Right ventricle myocardium superior (tissue), 1 donor: ENCODE measurements at places on chromosomes 7 and 10.

DNA sequence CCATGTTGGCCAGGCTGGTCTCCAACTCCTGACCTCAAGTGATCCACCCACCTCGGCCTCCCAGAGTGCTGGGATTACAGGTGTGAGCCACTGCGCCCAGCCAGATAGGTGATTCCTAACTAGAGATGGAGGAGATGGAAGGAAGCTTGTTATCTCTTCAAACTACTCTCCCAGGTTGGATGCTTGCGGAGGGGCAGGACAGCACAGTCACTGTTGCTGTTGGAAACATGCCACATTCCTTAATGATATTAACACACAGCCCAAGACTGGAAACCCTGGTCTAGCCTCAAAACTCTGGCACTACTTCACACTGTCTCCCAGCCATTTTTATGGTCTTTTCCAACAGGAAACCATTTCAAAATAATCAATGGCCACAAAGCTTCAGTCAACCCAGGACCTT lies 468.8 kb upstream of the NRP1 start:
- no peak for DNase-seq

- DNase-seq, result no peak
Observed at GRCh38 chr10:130498934-130499333, 362.7 kb downstream of the GLRX3 start.

DNA sequence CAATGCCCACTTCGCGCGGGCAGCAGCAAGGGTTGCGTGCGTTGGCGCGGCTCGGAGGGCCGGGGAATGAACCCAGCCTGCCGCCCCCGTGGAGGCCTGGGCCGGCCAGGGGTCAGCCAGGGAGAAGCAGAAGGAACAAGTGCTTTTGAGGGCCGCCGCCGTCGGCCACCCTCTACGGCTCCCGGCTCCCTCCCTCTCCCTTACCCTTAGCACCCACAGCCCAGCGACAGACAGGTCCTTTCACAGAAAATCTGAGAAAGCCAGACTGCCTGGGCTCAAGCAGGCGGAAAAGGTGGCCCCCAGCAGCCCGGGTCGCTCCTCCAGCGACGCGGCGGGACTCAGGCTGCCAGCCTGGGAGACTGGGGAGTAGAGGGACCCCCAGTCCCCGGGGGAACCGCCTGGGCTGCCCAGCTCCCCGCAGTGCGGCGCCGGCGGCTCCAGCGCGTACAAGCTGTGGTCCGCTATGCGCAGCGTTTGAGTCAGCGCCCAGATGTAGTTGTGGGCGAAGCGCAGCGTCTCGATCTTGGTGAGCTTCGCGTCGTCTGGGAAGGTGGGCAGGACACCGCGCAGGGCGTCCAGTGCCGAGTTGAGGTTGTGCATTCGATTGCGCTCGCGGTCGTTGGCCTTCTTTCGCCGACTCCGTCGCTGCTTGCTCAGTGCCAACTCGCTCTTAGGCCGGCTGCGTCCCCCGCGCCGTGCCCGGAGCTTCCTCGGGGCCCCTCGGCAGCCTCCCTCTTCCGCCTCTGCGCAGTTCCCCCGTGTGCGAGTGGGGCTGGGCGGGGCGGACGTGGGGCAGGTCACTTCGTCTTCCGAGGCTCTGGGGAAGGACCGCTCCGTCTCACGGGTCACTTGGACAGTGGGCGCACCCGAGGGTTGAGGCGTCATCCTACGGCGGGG lies 815 bp downstream of the NEUROG3 start:
- DNase-seq, result no peak

- no peak for DNase-seq
Observed at GRCh38 chr10:20094226-20094976, 278.2 kb downstream of the PLXDC2 start.

DNA sequence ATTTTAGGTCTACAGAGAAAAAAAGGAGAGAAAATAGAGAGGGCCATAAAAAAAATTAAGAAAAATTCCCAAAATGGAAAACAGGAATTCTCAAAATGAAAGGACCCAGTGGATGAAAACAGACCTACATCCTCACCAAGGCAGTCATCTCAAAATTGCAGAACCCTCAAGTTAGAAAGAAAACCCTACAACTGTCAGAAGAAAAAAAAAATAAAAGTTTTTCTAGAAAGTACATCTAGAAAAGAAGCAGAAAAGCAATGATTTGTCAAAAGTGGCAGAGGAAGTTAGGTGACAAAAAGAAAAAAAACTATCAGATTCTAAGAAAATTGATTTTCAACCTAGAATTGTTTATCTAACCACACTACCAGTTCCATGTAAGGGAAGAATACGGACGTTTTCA lies 167.6 kb upstream of the LRGUK start:
- DNase-seq, result no peak

GRCh38 chr10:30829901-30830300 lies 200.3 kb upstream of the LYZL2 start:
- no peak for DNase-seq
